A549 treated with CpdA at 1 μM for 4 hours (cell line): ENCODE measurements at places on chromosomes 7 and 10. TPM values are rescaled to one million over a fixed set of nuclear protein-coding genes. Genes with fewer than 3 reads are reported as not detected.

The ZNF467 gene
- total RNA-seq: 1.1 to 1.9 TPM (median 1.3 TPM) in 5 replicates

The FEZF1 gene
- total RNA-seq: not detected in 5 replicates

The CHST3 gene
- 34.9 to 42.8 TPM (median 36.6 TPM) in 5 replicates for total RNA-seq

The CFAP46 gene
- 1.0 to 1.5 TPM (median 1.3 TPM) in 5 replicates for total RNA-seq

The PNLIPRP3 gene
- not detected in 5 replicates for total RNA-seq

The DENND2A gene
- 0.22 to 1.3 TPM (median 0.30 TPM) in 5 replicates for total RNA-seq

The AZGP1 gene
- not detected in 5 replicates for total RNA-seq

The ACSM6 gene
- total RNA-seq: not detected in 5 replicates

The CPA5 gene
- total RNA-seq: not detected in 5 replicates

The CALML5 gene
- total RNA-seq: not detected in 5 replicates

The THSD7A gene
- 1.4 to 2.5 TPM (median 2.3 TPM) in 5 replicates for total RNA-seq

The DDX50 gene
- total RNA-seq: 32.2 to 46.7 TPM (median 35.3 TPM) in 5 replicates

The HMX2 gene
- total RNA-seq: 0.10 to 0.18 TPM (median 0.16 TPM) in 4 of 5 replicates, not detected in the other

The EPHA1 gene
- total RNA-seq: not detected in 5 replicates
